Glomerular endothelial cell (primary cell): ENCODE measurements at places on chromosomes 5 and 9.
A peak's percentile ranks its signal among the peaks of the same experiment; 100 is the strongest.

GRCh38 chr9:20663133-20663532, 20.9 kb upstream of the FOCAD start:
- no peak for DNase-seq

DNA sequence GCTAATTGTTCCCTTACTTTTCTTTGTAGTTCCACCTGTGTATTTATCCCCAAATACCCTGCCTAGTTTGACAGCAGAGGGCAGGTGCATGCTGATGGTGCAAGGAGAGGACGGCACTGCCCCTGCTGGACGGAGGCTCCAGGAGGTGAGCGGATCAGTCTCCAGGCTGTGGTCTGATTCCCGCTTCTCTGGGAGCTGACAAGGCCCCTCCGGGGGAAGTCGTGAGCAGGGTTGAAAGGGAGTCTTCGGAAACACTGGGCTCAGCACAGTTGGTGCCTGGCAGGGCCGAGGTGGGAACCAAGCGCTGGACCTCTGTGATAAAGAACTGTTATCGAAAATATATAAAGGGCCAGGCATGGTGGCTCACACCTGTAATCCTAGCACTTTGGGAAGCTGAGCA, 52.9 kb downstream of the RASGEF1C start:
- DNase-seq: no peak

DNA sequence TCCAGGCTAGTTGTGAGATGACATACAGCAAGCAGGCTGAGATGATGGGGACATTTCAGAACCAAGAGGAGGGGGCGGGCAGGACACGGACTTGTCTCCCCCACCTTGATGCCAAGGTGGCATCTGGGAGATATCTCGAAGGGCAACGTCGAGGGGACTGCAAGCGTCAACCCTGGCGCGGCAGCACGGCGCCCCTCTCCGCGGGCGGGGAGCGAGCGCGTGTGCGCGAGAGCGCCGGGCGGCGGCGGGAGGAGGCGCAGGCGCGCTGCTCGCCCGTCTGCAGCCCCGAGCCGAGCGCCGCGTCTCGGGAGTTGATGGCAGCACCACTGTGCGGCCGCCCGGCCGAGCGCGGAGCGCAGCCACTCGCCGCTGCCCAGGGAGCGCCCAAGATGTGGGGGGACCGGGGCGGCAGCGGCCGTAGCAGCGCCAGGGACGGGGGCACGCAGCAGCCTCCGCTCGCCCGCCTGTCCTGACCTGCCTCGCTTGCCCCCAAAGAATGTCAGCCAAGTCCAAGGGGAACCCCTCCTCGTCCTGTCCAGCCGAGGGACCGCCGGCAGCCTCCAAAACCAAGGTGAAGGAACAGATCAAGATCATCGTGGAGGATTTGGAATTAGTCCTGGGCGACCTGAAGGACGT, at the start of gene PRR16:
Gene PRR16 (plus strand): TSS at position 310 of the 636 bp plus-strand sequence.
- DNase-seq: no peak

- peak; percentile 95 for DNase-seq
These were observed 29.8 kb upstream of the GGTA1 start for GRCh38 chr9:121529237-121529987.

- DNase-seq: no peak
These were observed 9.6 kb downstream of the NEK6 start for GRCh38 chr9:124267271-124267807.

DNA sequence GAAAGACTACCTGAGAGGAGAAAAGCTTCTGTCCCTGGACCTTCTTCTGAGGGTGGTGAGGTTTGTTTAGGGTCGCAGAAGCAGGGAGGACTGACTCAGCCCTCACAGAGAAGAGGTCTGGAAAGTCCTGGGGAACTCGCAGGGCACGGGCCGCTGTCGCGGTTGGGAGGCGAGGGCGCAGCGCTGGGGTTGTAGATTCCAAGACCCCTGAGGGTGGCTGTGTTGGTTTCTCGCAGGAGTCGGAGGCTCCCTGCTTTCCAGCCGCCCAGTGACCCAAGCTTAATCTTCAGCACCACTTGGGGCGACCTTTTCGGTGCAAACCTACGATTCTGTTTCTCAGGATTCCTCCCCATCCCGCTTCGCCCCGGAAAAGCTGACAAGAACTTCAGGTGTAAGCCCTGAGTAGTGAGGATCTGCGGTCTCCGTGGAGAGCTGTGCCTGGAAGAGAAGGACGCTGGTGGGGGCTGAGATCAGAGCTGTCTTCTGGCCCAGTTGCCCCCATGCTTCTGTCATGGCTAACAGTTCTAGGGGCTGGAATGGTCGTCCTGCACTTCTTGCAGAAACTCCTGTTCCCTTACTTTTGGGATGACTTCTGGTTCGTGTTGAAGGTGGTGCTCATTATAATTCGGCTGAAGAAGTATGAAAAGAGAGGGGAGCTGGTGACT, 482 bp downstream of the SLC27A6 start:
- DNase-seq: no peak

DNA sequence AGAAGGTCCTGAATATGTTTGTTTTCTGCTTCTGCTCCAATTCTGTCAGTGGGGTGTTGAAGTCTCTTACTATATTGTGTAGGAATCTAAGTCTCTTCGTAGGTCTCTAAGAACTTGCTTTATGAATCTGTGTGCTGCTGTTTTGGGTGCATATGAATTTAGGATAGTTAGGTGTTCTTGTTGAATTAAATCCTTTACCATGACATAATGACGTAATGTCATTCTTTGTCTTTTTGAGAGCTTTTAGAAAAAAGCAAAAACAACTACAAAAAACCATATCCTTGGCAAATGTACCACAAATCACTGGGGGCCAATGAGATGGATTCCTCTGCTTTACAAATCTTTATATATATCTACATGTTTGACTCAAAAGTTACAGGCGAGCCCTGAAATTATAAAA, 576.1 kb downstream of the CDH18 start:
- no peak for DNase-seq

GRCh38 chr9:88258601-88259000, 120.3 kb upstream of the SPATA31C2 start:
- DNase-seq: no peak

- DNase-seq: no peak
These were observed 1.5 kb downstream of the TNFAIP8 start for GRCh38 chr5:119357270-119357669.
